Activated CD8-positive, alpha-beta memory T cell treated with anti-CD3 and anti-CD28 coated beads, Interleukin-2, amount 50 U/mL, for 4 hours (primary cell): ENCODE measurements at places on chromosomes 7 and 10.

DNA sequence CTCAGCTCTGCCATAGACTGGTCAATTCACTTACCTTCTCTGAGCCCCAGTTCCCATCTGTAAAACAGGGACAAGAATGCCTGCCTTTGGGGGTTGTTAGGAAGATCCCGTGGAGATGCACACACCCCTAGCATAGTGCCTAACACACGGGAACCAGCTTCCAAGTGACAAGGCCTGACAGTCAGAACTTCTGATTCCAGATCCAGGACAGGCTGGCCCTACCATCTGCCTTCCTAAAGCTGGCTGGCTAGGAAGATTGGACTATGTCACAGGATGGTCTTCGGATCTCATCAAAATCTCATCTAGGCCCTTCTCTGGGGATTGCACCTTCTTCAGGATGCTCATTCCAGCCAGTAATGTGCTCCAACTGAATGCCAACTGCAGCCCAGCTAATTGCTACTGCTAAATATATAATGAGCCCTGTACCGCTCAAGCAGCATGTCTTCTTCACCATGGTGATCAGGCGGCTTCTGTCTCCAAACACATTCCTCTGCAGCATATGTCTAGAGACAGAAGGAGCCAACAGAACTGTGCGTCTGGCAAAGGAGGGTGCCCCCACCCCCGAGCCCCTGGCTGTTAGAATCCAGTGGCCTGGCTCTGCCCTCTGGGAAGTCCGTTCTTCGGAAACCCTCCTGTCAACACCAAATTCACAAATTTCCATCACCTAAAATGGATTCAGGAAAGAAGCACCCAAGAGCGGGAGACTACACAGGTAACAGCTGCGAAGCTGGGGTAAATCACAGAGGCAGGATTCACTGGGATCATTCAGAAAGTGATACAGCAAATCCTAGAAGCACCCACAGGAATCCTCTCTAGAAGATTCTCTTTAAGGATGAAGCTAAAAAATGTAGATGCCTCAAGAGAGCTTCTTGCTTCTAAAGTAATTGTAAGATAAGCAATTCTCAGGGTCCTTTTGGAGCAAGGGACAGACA is 142.1 kb upstream of the EEPD1 start:
- no peak for DNase-seq

DNA sequence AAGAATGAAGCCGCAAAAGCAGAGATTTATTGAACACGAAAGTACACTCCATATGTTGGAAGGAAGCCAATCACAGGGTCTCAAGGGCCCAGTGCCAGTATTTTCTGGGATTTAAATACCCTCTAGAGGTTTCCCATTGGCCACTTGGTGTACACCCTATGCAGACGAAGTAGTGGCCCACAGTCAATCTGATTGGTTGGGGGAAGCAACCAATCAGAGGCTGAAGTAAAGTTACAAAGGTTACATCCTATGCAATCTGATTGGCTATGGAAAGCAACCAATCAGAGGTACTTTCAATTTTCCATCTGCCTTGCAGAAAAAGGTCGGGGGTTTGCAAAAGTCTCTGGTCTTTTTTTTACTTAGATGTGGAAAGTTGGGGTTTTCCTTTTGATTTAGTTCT is 481.3 kb upstream of the NRP1 start:
- DNase-seq: no peak

GRCh38 chr7:148563583-148564274 is 26.8 kb upstream of the C7orf33 start:
- DNase-seq: no peak

GRCh38 chr10:48390933-48391845 is 84.7 kb downstream of the MAPK8 start:
- DNase-seq: no peak

- DNase-seq: no peak
These were observed 35.4 kb upstream of the ZNF107 start for GRCh38 chr7:64630496-64630895.

DNA sequence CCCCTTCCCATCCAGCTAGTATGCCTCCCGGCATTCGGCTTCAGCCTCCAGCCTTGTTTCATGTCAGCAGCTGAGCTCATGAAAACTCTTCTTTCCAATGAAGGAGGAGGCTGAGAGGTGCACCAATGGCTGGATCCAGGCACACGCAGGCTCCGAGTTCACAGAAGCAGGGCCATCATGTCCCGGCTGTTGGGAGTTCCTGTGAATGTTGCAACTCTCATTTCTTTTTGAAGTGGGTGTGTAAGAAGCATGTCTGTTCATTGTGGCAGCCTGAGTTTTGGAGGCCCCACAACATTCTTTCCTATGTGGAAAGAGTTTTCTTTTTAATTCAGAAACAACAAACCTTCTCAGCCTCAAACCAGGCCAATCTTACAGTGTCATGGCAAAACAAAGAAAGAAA is 89.7 kb downstream of the PTPRE start:
- DNase-seq: no peak
